Activated CD8-positive, alpha-beta T cell treated with anti-CD3 and anti-CD28 coated beads for 36 hours (primary cell): ENCODE measurements at places on chromosomes 1 and 21.

DNA sequence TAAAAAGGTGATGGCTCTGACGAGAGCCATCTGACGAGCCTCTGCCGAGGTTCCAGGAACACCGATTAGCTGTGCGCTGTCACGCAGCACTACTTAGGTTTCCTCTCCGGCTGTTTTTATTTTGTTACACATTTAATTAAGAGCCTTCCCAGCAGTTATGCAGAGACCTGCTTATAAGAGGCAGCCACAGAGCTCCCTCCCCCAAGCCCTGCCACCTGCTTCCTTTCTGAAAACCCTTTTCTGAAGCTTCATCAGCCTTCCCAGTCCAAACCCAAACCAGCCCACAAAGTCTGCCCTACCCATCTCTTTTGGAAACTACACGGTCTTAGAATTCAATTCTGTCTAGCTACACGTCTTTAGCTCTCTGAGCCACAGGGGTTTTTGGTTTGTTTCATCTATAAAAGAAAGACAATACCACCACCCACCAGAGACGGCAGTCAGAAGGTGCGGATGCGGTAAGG lies 49.1 kb downstream of the ERI3 start:
- peak; percentile 68 for DNase-seq

DNA sequence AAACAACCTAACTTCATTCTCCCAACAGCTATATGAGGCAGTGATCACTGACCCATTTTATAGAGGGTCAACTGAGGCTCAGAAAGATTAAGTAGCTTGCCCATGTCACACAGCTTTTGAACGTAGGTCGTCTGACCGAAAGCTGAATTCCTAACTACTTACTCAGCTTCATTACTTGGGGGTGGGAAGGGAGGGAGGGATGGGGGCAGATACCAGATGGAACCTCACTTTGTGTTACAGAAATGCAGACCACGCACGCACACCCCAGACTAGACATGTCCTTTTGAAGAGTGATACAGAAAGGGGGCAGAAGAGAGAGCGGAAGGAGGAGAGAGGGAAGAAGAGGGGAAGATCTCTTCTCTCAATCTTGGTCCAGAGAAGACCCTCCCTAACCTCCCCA lies 2.3 kb downstream of the ADGRB2 start:
- DNase-seq, result no peak

DNA sequence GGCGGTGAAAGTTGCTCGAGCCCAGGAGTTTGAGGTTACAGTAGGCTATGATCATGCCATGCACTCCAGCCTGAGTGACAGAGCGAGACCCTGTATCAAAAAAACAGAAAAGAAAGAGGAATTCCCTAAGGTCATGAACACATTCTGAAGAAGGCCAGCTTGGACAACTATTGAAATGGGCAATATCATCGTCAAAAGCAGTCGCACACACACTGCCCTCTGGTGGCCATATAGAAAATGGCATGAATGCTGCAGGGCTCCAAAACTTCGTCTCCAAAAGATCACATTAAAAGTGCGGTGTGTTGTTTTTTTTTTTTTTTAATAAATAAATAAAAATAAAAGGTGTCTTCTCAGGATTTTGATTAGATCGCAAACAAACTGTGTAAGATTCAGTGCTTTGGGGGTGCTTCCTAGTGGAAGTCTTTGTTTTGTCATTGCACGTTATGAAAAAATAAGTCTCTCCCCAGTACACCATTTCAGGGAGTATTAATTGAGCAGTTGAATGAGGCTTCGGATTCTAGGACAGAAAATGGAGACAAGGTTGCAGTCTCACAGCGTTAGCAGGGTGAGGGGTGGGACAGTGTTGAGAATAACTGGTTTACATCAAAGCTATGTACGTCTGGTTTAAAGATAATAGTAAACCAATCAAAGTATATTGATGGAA lies 87.5 kb upstream of the FMN2 start:
- DNase-seq, result peak; percentile 30

GRCh38 chr1:29684141-29684540 lies 447.8 kb downstream of the PTPRU start:
- DNase-seq, result no peak

GRCh38 chr1:237013608-237014007 lies 9.4 kb upstream of the MT1HL1 start:
- no peak for DNase-seq

DNA sequence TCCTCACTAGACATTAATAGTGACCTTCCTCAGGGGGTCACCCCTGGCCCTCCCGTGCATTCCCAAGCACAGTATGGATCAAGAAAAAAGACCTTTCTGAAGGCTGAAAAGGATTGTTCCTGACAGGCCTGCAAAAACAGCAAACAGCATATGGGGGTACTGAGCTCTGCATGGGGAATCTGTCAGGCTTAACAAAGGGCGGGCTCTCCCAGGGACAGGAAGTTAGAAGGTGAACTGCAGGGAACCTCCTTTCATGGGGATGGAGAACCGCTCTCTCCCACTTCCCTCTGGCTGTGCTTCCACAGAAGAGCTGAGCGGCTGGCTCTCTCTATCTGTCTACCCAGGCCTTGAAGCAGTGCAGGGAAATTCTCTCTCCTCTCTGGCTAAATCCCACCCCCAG lies 91.7 kb downstream of the DTL start:
- no peak for DNase-seq

DNA sequence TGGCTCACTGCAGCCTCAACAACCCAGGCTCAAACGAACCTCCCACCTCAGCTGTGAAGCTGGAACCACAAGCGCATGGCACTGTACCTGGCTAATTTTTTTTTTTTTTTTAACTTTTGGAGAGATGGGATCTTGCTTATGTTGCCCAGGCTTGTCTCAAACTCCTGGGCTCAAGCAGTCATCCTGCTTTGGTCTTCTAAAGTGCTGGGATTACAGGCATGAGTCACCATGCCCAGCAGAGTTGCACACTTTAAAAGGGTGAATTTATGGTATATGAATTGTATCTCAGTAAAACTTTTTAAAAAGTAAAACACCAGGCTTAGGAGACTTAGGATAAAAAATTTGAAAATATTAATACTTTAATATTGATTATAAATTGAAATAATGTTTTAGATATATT lies 99.1 kb downstream of the CLEC20A start:
- DNase-seq, result no peak

DNA sequence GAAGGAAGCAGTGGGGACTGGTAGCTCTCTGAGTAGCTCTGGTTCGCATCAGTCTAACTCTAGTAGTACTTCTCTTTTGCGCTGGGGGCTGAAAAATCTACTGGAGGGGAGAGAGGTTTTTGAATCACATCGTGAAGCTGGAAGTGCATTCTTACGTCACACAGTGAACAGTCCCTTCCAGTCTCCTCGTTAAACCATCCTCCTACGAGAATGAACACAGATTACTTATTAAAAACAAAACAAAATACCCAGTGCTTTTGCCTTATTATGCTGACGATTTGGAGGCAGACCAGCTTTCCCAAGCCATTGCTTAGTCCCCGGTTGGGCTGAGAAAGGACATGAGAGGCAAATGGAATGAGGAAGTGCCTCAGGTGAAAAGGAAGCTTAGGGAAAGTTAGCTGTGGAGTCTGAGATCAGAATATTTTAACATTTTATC lies 16.1 kb downstream of the HUNK start:
- no peak for DNase-seq

GRCh38 chr1:25045480-25046193 lies 115.6 kb upstream of the RUNX3 start:
- DNase-seq, result no peak
